ENCODE measurements at places on chromosomes 11 and 22.

DNA sequence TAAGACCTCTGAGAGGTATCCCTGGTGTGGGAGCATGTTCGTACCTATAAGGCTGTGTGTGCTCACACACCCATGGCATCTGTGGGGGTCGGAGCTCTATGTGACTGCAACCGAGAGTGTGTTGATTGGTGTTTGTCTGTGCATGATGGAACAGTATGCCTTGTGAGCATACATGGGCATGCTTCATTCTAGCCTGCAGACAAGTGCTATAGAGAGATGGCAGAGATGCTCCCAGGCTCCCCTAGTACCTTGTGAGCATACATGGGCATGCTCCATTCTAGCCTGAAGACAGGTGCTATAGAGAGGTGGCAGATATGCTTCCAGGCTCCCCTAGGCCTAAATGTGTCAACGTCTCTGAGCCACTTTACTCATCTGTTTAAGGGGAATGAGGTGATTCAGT is 447.5 kb downstream of the INSC start:
- DNase-seq, result no peak

- DNase-seq, result no peak
These were observed 161.5 kb upstream of the ARHGAP42 start for GRCh38 chr11:100525635-100526034.

GRCh38 chr11:77126156-77126775 is 1.8 kb upstream of the MYO7A start:
- DNase-seq, result no peak

GRCh38 chr11:31254415-31254814 is 115.1 kb downstream of the DCDC1 start:
- no peak for DNase-seq

- DNase-seq, result no peak
These were observed 732 bp upstream of the SORL1 start for GRCh38 chr11:121451178-121451985.

DNA sequence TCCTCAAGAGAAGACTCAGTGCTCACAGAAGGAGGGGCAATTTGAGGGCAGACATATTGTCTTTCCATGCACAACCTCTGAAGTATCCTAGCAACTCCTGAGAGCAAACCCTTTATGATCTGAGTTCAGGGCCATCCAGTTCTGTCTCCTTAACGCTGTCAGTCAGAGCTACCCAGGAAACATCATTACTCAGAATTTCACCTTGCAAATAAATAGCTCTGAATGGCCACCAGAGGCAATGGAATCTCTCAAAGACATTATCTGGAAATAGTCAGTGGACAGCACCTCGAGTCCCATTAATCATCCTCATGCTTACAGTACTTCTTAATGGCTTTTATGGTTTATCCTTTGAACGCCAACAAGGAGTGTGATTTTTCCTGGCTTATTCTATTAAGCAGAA is 656.1 kb downstream of the OPCML start:
- no peak for DNase-seq

DNA sequence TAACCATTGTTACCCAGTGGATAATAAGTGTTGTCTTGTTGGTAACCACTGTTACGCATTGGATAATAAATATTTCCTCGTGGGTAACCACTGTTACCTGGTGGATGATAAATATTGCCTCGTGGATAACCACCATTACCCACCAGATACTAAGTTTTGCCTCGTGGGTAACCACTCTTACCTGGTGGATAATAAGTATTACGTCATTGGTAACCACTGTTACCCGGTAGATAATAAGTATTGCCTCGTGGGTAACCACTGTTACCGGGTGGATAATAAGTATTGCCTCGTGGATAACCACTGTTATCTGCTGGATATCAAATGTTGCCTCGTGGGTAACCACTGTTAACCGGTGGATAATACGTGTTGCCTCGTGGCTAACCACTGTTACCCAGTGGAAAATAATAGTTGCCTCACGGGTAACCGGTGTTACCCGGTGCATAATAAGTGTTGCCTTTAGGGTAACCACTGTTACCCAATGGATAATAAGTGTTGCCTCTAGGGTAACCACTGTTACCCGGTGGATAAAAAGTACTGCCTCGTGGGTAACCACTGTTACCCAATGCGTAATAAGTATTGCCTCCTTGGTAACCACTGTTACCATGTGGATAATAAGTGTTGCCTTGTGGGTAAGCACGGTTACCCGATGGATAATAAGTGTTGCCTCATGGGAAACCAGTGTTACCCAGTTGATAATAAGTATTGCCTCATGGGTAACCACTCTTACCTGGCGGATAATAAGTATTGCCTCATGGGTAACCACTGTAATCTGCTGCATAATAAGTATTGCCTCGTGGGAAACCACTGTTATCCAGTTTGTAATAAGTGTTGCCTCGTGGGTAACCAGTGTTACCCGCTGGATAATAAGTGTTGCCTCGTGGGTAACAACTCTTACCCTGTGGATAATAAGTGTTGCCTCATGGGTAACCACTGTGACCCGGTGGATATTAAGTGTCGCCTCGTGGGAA is 21.9 kb upstream of the NXPE4 start:
- DNase-seq, result no peak

DNA sequence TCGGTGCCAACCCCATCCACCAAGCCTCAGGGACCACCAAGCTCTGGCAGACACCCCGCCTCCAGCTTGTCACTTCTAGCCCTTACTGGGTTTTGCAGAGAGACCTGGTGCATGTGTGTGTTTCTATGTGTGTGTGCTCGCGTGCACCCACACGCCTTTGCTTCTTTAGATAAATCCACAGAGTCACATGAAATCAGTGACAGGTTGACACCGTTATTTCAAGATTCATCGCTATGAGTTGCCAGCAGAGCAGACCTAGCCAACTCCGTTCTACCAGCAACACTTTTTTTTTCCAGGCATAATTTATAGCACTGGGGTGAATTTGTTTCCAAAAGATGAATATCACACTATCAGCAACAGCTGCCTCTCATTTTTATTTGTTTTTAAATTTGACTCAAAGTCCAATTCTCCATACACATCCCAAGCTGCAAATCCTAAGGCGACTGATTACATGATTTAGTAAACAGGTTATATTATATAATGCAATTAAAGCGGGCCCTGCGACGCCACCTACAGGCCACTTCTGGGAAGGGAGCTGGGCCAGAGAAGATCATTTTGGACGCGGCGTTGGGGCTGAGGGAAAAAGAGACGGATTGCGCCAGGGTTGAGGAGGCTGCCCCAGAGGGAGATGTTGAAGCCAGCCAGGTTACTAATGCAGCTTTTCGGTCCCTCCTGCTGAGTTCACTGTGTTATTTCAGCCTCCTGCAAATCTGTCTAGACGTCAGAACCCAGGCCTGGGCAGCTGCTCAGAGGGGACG is 150.5 kb downstream of the FEZ1 start:
- no peak for DNase-seq

- no peak for DNase-seq
These were observed 241.4 kb downstream of the TTC28 start for GRCh38 chr22:28438183-28438768.

DNA sequence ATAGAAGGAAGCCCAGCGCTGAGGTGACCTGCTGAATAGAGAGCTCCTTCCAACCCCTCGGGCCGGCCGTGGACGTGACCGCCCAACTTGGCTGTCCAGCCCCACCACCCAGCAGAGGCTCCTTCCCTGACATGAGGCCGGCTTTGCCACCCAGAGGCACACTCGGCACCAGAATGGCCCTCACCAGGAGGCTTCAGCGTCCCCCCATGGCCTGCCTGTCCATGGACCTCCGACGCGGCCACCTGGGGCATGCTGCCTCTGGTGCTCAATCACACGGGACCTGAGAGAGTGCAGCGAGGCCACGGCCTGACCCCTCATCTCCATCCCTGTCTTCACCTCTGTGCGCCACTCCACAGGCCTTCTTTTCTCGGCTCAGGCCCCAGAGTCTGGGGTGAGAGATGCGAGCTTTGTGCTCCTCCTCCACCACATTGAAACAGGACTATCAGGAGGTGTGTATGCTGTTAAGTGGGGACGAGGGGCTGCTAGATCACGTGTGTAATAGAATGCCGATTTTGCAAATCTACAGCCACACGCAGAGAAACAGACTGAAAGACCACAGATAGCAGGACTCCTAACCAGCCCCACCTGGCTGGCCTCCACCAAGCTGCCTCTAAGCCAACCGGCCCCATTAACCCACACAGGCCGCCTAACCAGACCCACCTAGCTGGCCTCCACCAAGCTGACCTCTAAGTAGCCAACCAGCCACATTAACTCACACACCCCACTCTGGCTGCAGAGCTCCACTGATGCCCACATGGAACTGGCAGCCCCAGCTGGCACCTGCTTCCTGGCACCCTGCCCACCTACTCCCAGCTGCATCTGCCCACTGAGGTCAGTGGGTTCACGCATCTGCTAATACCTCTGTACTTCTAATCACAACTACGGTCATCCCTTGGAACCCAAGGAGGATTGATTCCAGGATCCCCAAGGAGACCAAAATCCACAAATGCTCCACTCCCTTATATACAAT is 20.7 kb downstream of the LINC01488 start:
- no peak for DNase-seq

DNA sequence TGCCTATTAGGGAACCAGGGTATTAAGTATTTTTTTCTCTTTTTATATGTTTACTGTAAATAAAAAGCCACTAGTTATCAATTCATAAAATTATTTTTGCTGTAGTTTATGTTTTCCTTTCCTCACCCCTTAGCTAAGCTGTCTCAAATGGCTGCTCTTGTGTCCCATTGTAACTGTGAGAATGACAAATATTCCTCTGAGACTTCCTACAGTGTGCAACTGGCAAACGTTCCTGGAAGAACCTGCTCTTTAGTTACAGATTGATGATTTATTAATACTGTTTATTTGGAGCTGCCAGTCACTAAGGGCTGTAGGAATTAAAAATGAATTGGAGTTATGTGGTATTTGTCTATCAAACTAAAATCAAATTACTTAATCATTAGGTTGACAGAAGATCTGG is 675.4 kb upstream of the ARHGAP42 start:
- no peak for DNase-seq

DNA sequence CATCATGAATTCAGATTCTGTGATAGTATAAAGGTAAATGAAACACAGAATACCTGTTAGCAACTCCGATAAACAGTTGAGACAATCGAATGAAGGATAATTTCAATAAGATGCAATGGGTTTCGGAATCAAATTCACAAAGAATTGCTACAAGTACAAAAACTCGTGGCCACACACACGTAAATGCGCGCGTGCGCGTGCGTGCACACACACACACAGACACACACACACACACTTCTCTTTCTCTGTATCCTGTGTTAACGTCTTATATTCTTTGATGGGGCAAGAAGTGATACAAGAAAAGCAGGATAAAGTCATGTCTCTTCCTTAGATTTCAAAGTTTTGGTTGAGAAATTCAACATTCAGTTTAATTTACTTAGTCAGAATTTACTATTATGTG is 57.2 kb downstream of the FOLH1 start:
- DNase-seq, result no peak

DNA sequence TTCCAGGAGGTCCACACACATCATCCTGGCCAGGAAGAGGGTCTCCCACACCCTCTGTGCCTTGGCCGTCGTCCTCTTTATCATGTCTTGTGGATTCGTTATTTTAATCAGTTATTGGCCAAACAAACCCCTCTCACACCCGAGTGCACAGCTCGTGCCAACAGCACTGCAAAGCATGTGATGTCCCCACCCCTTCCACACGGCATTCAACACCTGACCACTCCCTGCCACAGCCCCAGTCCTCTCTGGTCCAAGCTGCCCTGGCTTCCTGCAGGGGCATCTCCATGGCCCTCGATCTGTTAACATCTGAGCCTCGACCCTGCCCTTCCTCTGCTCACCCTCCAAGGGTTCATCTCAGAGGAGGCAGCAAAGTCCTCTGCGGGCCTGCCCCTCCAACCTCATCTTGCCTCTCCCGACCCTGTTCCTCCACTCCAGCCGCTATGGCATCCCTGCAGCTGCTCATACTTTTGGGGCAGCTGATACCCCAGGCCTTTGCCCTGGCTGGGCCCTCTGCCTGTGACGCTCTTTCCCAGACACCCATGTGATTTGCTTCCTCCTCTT is 14.0 kb downstream of the MYEOV start:
- no peak for DNase-seq

DNA sequence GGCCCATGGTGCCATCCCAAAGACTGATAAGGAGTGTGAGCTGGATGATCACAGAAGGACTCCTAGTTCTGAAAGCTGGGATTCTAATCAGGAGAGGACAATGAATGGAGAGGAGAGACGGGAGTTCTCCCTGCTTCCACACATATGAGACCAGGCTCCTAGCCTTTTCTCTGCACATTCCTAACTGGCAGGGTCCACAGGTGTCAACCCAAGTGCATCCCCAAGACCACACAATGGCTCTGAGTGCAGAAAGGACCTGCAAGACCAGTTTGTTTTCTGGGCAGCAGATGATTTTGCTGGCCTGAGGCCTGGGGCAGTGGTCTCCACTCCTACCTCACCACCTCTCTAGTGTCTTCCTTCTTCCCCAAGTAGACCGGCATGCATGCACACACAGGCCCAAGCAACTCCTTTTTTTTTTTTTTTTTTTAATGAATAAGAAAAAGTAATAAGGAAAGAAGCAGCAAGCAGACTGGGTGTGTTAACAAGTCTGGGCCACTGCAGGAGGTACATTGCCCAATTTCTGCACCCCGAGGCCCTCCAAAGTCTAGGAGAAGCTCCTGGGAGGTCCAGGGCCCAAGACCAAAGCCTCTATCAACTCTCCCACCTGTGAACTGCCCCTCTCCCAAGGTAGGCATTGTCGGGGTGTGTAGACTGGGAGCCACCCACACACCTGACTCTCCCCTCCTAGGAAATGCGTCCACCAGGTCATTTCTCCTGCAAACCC is 1.2 kb upstream of the TSKU start:
- no peak for DNase-seq

- DNase-seq, result no peak
These were observed 30.4 kb downstream of the CREB3L1 start for GRCh38 chr11:46307785-46308341.

GRCh38 chr11:61334434-61335354 is 1.7 kb downstream of the TKFC start:
- DNase-seq, result no peak

GRCh38 chr11:111785886-111786412 is 19.8 kb upstream of the PPP2R1B start:
- no peak for DNase-seq

- DNase-seq, result no peak
These were observed 39.9 kb downstream of the OR2AT4 start for GRCh38 chr11:75056814-75057213.
